ENCODE measurements at places on chromosomes 7 and 10.

- no peak for DNase-seq
These were observed 76.4 kb downstream of the MAGI2 start for GRCh38 chr7:79377097-79377496.

DNA sequence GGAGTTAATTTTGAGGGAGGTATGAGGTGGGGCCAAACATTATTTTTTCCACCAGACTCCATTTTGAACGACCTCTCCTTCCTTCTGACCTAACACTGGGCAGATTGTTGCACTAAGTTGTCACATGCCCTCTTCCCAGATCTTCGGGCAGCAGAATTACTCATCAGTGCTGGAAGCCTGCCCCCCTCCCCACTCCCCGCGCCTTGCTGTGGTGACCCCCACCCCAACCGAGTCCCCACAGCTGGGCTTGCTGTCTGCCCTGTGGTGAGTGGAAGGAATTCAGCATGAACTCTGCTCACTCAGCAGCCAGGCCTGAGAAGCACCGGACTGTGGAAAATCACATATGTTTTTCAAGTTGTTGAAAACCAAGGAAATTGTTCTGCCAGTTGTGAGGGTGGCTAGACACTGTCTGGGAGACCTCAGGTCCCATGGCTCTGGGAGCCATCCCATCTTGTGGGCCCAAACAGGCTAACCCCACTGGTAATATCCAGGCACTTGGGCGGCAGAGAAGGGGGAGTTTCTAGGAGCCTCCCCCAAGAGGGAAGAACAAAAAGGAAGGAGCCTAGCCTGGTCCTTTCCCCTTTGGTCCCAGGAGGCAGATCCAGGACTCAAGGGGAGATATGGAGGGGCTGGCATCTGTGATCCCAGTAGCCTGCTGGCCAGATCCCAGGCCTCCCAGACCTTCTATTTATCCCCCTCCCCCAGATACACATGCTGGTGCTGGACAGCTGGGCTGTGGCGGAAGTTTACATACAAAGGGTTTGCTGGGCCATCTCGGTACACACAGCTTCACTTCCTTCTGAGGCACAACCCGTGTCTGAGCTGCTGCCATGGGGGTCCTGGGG lies 3.5 kb upstream of the AEBP1 start:
- DNase-seq, result no peak

GRCh38 chr7:151244841-151245346 lies 3.6 kb downstream of the SMARCD3 start:
- no peak for DNase-seq

- DNase-seq, result no peak
These were observed 54.4 kb downstream of the PROSER2 start for GRCh38 chr10:11877591-11877905.

- no peak for DNase-seq
These were observed 112.3 kb downstream of the SPDYE5 start for GRCh38 chr7:75604408-75604807.

GRCh38 chr7:29620556-29620930 lies 56.9 kb downstream of the PRR15 start:
- DNase-seq, result no peak

DNA sequence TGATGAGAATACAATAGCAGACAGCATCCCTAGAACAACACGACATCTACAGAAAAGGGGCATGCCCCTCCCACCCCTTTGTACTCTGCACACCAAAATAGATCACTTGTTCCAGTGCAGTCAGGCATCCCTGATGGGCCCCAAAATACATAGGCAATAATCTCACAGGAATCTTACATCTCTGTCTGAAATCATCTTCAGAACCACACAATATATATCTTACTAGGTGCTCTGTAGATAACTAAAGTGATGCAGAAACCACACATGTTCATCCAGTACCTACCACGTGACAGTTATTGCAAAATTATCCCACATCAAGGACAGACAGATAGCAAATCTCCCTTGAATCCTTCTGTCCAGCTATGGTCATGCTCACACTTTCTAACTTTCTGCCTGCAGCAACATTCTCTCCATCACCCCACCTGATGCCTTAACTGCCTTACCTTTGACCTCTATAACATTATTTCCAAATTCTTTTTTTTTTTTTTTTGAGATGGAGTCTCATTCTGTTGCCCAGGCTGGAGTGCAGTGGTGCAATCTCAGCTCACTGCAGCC lies 30.7 kb downstream of the ST8SIA6 start:
- no peak for DNase-seq

DNA sequence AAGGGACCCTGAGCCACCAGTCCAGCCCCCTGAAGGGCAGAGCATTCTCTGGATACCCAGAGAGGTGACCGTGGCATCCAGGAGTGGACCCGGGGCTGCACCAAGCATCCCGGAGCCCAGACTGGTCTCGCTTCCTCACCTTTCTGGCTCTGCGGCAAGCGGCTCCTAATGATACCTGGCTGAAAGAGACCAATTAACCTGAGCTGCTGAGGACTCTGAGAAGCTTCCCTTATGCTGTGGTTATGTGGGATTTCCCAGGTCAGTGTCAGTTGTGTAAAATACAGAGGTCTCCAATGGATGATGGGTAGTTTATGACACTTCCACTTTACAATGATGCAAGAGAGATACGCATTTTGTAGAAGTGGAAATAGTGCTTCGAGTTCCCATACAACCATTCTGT lies 51.5 kb downstream of the PFKFB3 start:
- no peak for DNase-seq

GRCh38 chr7:101936611-101937231 lies 119.3 kb downstream of the CUX1 start:
- no peak for DNase-seq

DNA sequence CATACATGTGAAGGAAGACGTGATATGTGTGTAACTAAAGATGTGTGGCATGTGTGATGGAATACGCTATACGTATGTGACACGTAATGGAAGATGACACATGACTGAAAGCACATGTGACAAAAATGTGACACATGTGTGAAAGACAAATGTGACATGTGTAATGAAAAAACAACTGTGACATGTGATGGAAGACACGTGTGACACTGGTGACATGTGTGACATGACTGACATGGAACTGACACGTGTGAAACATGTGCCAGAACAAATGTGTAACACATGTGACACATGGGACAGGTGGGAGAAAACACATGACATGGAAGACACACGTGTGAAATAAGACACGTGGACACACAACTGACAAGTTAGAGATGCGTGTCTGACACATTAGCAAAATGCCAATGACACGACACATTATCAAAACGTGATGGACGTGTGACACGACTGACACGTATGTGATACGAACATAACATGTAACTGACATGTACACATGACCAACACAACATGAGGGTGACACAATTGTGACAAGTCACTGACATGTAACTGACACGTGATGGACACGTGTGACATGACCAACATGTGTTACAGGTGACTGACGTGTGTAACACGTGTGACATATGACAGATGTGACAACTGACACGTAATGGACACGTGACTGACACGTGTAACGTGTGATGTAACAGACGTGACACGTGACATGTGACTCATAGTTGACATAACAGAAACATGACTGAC lies 24.4 kb downstream of the CRPPA start:
- DNase-seq, result no peak

- DNase-seq, result no peak
These were observed 224.1 kb downstream of the DOCK4 start for GRCh38 chr7:111982133-111982532.

DNA sequence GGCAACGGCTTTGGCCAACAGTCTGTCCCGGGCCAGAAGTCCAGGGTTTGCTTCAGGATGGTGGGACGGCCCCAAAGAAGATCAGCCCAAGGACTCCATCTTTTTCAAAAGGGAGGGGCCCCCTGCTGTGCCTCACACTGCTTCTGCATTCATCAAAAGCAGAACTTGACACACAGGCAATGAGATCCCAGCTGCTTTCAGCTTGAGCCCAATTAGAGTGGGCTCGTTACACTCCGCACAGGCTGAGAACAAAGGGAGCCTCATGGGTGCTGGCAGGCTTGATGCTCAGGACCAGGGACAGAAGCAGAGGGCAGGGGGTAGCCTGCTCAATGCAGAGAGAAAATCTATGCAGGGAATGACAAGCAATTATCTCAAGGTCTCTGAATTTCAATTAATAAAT lies 45.5 kb downstream of the VOPP1 start:
- DNase-seq, result no peak

- DNase-seq, result no peak
These were observed 7.5 kb downstream of the AGK start for GRCh38 chr7:141558544-141559183.

GRCh38 chr7:105377903-105378302 lies 10.8 kb downstream of the SRPK2 start:
- no peak for DNase-seq

GRCh38 chr7:681551-682307 lies 44.8 kb upstream of the DNAAF5 start:
- no peak for DNase-seq

- no peak for DNase-seq
These were observed 298.2 kb downstream of the FRMD4A start for GRCh38 chr10:14032406-14032998.

- no peak for DNase-seq
These were observed 684.3 kb upstream of the NRP1 start for GRCh38 chr10:34018784-34019183.

GRCh38 chr10:12337453-12338372 lies 11.6 kb upstream of the CAMK1D start:
- no peak for DNase-seq

DNA sequence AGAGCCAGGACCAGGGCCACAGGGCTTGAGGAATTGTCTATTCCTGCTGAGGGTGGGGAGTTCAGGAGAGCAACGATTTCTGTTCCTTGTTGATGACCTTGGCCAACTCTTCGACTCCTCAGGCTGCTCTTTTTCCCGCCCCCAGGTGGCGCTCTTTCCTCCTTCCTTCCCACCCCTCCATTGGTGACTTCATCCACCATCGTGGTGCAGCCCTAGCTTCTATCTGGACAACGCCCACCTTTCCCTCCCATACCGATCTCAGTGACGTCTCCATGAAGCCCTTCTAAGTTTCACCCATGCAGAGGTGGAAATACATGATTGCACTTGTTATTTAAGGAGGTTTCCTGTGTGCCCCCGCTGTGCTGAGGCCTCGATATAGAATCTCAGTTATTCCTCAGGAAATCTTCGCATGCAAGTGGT lies 22.1 kb upstream of the CARD11 start:
- no peak for DNase-seq

- peak; percentile 24 for DNase-seq
These were observed 1.5 kb downstream of the DUSP5 start for GRCh38 chr10:110498982-110499795.

- DNase-seq, result no peak
These were observed 52.1 kb downstream of the TBATA start for GRCh38 chr10:70733051-70733450.

- peak; percentile 11 for DNase-seq
These were observed 19.0 kb upstream of the CLDN4 start for GRCh38 chr7:73811760-73812168.

GRCh38 chr7:1422512-1423263 lies 36.6 kb downstream of the MICALL2 start:
- DNase-seq, result no peak

GRCh38 chr10:95214369-95214768 lies 20.3 kb downstream of the ACSM6 start:
- no peak for DNase-seq

DNA sequence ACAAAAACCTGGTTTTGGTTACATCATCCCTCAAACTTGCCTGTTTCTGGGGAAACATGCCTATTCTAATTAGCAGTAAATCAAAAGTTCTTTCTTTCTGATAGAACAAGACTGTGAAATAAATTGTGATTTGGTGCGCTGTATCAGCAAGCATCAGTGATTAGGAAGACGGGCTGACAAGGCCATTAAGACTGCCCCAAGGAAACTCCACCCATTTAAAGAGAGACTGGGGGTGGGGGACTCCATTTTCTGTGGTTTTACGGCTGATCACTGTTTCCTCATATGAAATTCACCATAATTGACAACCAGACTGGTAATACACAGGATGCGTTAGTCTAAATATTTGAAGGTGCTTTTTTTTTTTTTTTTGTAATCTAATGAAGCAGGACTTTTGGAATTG lies 68.7 kb downstream of the MBL2 start:
- no peak for DNase-seq

DNA sequence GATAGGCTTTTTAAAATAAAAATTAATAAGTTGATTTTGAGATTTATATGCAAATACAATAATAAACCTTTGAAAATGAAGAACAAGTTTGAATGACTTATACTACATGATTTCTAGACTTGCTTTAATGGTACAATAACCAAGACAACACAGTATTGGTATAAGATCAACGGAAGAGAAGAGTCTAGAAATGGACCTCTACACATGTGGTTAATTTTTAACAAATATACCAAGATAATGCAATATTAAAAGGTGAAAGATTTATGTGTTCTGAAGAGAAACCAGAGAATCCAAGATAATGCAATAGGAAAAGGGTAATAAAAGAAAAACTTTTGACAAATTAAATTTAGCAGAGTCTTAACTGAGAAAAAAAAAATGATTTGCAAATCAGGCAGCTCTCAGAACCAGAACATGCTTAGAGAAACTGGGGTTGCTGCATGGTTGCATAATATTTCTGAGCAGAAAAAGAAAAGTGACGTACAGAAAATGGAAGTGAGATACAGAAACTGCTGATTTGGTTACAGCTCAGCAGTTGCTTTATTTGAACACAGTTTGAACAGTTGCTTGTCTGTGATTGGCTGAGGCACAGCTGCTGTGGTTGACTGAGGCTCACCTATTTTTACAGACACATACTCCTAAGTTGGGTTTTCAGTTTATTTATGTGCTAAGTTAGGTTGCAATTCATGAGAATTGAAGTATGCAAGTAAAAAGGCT lies 365.9 kb downstream of the CRPPA start:
- DNase-seq, result no peak

DNA sequence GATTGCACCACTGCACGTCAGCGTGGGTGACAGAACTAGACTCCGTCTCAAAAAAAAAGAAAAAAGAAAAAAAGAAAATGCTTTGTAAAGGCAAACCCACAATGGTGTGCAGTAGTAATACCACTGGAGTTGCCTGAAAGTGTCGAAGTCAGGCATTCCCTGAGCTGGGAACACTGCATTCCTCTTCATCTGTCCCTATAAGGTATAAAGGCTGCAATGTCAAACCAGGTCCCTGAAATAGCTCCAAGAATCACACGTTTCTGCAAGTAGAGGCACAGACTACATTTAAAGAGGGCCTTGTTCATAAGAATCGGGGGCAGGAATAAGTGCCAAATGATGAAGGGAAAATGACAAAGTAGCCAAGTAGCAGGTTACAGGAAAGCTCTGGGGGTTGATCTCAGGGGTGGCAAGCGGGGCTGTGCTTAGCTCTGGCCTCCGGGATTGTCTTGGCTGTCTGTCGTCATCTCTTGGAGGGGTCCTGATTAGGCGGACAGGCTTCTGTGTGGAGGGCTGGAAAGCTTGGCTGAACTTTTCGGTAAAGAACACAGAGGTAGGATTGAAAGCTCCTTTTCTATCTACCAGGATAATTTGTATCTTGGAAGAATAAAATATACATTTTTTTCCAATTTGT lies 109.1 kb downstream of the PFKFB3 start:
- DNase-seq, result no peak

All from stimulated activated CD8-positive, alpha-beta memory T cell treated with anti-CD3 and anti-CD28 coated beads, Interleukin-12 subunit alpha, Interleukin-12 subunit beta, amount 100 ng/mL, for 4 hours (primary cell).